ENCODE measurements at places on chromosomes 2 and 18.
A peak's percentile ranks its signal among the peaks of the same experiment; 100 is the strongest.

DNA sequence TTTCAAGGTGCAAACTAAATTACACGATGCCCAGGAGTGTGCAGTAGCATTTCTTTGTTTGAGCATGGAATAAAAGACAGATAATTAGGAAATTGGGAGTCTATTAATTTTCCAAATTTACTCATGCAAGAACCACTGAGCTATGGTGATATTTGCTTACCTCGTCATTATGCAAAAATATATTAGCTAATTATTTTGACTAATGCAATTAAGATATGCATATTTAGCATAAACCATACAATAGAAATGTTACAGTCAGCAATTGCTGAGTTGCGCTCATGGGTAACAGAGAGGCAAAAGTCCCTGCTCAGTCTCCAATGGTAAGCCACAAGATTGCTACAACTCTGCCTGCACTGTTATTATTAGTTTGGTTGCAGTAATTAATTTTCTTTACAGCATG lies 342.0 kb downstream of the TXNL1 start:
- DNase-seq, result no peak

GRCh38 chr2:64678771-64679590 lies 25.3 kb upstream of the SERTAD2 start:
- DNase-seq, result no peak

DNA sequence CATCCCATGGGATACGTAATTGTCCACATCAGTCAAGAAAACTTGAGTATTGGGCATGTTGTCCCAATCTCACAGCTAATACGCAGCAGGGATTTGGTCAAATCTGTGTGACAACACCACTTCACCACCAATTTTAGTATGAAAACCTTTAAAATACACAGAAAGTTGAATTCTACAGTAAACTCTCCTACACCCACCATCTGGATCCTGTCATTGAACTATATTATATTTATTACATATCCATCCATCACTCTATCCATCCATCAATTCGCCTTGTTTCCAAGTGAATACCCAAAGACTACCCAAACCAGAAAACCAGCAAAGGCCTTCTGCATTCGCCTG lies 846 bp upstream of the FKBP7 start:
- DNase-seq, result no peak

DNA sequence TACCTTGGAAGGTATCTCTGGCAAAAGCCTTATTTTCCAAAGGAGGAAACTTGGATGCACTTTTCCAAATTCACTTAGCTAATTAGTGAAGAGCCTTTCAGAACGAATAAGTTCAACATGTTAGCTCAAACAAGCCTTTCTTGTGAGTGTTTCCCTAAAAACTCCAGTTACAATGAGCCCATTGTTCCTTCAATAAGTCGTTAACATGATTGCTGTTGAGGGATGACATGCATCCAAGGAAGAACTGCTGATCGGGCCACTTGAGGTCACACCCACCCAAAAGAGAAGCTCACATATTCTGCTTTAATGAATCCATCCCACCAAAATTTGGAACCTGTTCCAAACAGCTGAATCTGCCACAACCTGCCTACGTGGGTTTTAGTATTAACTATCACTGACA lies 48.1 kb upstream of the SLC35G4 start:
- DNase-seq, result no peak

GRCh38 chr2:113057117-113057516 lies 1.9 kb upstream of the IL36RN start:
- no peak for DNase-seq

- no peak for DNase-seq
Measured at GRCh38 chr2:78418021-78418420, 607.5 kb upstream of the REG3G start.

DNA sequence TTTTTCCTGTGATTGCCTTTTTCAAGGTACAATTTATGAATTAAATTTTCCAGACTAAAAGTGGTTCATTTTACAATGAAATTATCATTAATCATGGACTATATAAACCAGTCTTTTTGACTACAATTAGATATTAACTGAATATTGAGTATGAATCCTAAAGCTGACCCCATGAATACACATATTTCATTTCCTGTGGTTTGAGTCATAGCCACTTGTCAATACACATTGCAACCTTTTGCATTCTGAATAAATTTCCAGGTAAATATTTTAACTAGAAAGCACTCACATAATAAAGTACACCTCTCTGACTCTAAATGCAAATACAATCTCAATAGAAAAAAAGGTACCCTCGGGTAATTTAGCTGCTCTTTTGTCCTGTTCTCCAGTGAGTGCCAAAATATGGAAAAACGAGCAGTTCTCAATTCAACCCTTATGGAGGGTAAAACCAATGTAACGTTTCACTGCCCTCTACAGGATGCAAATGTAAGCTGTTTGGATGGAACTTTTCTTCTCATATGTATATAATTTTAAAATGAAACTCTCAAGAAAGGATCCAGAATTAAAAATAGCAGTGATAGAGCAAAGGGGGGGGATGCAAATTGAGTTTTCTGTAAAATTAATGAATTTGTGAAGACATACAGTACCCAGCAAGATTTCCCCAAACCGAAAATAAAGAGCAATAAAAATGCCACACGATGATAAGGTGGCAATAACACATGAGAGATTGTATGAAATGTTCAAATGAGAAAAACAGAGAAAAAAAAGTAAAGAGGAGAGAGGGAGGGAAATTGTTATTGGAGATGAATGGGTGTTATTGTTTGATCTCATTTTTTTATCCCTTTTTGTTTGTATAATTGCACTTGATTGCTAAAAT lies 1795.7 kb upstream of the PIK3C3 start:
- DNase-seq, result no peak

GRCh38 chr2:206477296-206477695 lies 34.0 kb downstream of the ADAM23 start:
- DNase-seq, result no peak

DNA sequence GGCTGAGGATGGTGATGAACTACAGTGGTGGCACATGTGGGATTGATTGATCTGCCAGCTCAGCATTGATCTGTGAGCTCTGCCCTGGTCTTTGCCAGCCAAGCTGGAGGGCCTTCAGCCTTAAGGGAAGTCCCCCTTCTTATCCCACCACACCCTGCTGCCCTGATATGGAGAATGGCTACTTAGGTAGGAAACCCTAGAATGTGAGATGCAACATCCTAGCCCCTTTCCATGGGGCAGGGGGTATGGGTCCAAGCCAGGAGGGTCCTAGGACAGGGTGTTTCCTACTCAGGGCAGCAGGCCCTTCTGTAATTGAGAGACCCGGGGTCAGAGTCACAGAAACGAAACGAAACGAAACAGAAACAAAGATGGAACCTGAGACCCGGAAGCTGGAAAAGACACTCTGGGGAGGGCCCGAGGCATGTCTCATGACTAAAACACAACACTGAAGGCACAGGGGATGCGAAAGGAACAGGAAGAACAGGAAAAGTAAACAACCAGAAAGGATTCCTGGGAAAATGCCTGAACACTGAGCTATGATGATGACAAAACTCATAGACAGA lies 16.9 kb upstream of the SULT1C2 start:
- DNase-seq, result peak; percentile 17

- DNase-seq, result no peak
Measured at GRCh38 chr2:27264753-27265535, 2.1 kb upstream of the SLC30A3 start.

DNA sequence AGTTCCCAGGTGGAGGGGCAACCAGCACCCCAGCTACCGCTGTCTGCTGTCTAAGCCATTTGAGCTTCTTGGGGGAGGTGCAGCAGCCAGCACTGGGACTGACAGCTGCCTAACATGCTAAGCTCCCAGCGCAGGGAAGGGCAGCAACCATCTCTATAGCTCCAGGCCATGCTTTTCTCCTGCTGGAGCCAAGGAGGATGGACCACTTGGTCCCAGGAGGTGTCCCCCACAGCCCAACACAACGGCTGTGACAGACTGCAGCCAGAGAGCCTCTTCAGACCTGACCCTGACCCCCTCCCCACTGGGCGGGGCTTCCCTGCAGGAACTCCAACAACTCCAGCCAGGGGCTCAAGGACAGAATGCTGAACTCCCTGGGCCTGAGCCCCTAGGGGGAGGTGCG lies 370.6 kb upstream of the REG3G start:
- no peak for DNase-seq

DNA sequence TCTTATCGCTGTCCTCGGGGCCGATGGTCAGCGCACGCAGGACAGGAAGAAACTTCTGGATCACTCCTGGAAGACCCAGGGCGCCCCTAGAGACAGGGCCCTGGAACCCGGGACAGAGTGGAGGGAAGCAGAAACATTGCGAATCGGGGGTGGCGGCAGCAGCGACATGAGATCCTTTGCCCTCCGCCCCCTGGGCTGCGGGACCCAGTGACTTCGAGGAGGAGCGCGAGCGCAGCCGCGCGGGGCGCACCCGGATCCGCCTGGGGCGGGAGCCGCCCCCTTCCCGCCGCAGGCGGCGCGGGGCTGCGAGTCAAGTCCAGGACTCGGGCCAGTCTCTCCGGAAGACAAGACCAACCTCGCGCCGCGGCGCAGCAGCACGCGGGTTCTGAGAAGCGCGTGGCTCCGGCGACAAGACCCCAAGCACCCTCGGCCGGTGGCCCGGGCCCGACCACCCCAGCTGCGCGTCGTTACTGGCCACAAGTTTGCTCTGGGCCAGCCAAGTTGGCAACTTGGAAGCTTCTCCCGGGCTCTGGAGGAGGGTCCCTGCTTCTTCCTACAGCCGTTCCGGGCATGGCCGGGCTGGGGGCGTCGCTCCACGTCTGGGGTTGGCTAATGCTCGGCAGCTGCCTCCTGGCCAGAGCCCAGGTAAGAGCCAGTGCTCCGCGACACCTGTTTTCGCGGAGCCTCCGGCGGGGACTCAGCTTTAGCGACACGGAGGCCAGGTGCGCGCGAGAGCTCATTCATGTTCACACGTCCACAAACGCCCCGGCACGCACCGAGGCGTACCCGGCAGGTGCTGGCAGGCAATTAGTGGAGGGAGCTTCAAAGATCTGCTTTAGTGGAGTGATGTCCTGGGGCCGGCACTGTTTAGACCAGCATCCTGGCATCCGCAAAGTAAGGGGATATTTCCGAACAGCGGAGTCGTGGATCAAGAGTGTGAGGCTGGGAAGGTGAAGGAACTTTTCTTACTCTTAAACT lies at the start of gene PTH2R:
Gene PTH2R (plus strand): TSS at position 319 of the 978 bp plus-strand sequence. CDS start 252 bp downstream, at position 571.
- DNase-seq, result no peak

DNA sequence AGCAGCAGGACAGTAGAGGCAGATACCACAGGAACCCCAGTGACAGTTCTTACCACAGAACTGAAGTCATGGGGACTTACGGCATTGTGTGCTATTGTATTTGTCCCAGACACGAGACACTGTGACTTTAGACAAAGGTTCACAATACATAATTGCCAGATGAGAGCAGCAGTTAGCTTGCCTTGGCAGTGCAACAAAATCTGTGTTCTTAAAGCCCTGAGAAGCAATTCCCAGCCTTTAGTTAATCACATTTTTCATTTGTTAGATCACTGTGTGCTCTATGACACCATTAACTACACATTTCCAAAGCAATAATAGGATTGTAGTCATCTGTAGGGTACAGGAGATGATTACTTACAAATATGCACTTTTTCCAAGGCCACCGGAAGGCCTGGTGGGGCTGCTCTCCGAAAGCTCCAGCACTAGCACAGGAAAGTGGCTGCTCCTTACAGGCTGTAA lies 97.5 kb upstream of the LDLRAD4 start:
- no peak for DNase-seq

- DNase-seq, result peak; percentile 69
Measured at GRCh38 chr2:65377556-65378192, 54.7 kb downstream of the SPRED2 start.

GRCh38 chr2:201419057-201419635 lies 32.1 kb downstream of the TRAK2 start:
- no peak for DNase-seq
